ENCODE measurements at places on chromosomes 4 and X.

DNA sequence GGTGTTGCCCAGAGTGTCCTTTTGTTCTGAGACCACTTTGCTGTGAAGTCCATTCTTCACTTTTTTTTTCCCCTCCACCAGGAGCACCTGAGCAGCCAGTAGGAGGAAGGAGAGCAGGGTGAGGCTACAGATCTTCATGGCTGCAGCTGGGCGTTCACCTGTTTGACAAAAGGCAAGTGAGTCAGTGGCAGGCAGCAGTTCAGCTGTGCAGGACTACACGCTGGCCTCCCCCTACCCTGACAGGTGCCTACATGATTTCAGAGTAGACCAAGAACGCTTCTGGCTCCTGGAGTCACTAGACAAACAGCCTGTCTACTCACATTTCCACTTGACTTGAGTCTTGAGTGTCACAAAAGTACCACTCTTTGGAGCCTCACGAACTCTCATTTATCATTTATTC, 2.0 kb downstream of the FGFBP1 start:
- no peak for DNase-seq

GRCh38 chrX:149962859-149963757, 24.8 kb upstream of the EOLA2 start:
- peak; percentile 33 for DNase-seq

- DNase-seq: no peak
These were observed 329.7 kb upstream of the F9 start for GRCh38 chrX:139200793-139201192.

- DNase-seq: no peak
These were observed 95.8 kb downstream of the ATXN3L start for GRCh38 chrX:13223868-13224567.

DNA sequence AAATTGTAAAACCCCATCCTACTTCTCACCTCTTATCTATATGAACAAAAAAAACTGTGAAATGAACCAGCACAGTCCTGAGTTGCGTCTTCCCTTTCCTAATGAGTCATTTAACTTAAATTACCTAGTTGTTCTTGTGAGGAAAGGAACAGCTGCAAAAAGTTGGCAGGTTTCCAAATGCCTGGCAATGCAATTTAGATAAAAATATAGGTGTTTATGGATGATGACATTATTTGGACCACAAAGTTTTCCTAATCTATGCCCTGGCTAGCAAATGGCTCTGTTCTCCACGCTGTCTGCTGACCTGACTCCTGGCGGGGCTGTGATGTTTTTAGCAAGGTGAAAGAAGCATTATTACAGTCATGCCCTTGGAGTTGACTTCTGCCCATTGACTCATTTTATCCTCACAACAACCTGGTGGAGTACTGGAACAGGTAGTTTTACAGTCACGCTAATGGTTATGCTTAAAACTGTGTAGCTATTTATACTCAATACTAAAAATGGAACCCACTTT, 29.8 kb upstream of the RELL1 start:
- peak; percentile 1 for DNase-seq

- DNase-seq: no peak
These were observed 13.7 kb upstream of the TMPRSS11E start for GRCh38 chr4:68433582-68433981.

GRCh38 chr4:25805255-25805860, 57.4 kb downstream of the SEL1L3 start:
- no peak for DNase-seq

DNA sequence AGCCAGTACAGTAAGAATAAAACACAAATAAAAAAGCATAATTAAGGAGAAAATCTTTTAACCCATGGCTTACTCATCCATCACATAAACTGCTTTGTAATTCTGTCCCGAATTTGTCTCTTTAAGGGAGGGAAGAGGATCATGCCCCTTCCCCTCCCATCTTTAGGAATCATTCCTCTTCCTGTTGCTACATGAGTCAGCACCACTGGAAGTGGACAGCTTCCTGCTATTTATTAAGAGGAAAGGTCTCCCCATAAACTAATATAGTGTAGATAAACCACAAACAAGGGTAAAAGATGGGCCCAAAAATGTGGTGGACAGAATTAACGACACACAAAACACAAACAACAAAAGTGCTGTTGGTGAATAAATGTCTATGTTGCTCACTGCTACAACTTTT, 75.8 kb downstream of the PPP3CA start:
- no peak for DNase-seq

- DNase-seq: peak; percentile 17
These were observed 56.7 kb upstream of the COL25A1 start for GRCh38 chr4:109359040-109359646.

- no peak for DNase-seq
These were observed 348.5 kb upstream of the INTU start for GRCh38 chr4:127284236-127284635.

- DNase-seq: peak; percentile 38
These were observed 126.0 kb upstream of the ENPP6 start for GRCh38 chr4:184343502-184344177.

DNA sequence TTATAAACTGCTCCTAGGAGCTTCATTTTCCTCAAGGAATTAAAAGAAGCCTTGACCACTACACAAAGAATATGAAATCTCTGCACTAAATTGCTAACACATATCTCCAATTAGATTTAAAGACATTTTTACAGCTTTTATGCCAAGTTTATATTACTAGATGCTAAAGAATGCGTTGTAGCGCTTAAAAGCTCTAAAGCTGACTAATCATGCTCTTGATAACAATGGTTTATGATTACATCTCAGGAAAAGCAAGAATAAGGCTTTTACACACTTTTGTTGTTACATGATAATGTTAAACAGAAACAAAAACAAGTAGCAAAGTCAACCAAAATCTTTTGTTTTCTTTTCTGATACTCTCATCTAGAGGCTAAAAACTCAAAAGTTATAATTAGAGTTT, 44.7 kb downstream of the SLC10A7 start:
- DNase-seq: no peak

DNA sequence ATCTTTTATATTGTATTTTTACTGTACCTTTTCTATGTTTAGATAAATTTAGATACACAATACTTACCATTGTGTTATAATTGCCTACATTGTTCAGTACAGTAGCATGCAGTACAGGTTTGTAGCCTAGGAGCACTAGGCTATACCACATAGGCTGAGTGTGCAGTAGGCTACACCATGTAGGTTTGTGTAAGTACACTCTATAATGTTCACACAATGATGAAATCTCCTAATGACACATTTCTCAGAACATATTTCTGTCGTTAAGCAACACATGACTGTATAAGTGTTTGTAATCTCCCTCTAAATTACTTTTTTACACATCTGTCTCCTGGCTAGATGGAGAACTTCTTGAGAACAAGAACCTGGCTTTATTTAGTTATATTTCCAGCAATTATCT, 40.3 kb downstream of the UCHL1 start:
- DNase-seq: no peak

DNA sequence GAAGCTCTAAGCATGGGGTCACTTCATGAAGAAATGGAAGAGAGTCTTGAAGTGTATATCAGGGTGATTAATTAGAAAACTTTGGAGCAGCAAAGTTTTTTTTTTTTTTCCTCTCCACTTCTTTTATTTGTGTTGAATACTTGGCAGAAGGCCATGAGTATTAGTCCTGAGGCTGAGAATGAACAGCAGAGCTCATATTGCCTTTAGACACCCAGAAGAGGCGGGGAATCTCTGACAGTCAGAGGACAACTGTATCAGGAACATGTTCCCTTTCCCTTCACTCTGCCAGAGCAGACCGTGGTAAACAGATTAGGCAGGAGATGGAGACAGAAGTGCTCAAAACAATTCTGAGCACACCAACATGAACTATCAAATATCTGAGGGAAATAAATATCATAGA, 300.9 kb downstream of the FAM47A start:
- no peak for DNase-seq

- DNase-seq: no peak
These were observed 22.1 kb upstream of the NDNF start for GRCh38 chr4:121094297-121094966.

GRCh38 chr4:87035881-87036509, 101.2 kb downstream of the AFF1 start:
- no peak for DNase-seq

GRCh38 chr4:40800064-40800463, 50.3 kb downstream of the NSUN7 start:
- DNase-seq: no peak

GRCh38 chr4:181219783-181220416, 1023.3 kb upstream of the TENM3 start:
- no peak for DNase-seq

GRCh38 chrX:41556958-41557357, 109.8 kb downstream of the NYX start:
- no peak for DNase-seq

DNA sequence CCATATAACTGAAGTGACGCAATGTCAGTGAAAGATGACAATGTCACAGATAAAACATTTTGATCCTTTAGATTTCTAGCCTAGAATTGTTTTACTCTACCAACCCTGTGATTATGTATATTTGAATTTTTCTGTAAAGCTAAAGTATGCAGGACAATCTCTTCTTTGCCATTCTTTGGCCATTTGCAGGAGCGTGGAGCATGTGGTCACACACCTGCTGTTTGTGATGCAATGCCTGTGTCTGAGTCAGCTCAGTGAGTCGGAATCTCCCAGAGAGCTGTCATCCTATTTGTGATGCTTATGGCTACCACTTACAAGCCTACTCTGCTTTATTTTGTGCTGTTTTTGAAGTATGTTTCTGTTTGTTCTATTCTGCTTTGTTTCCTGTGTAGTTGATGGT, 214.5 kb downstream of the NAF1 start:
- no peak for DNase-seq

- DNase-seq: no peak
These were observed 73.1 kb downstream of the PHEX start for GRCh38 chrX:22105231-22105630.

GRCh38 chrX:28969126-28969525, 381.9 kb downstream of the IL1RAPL1 start:
- DNase-seq: no peak

- DNase-seq: peak; percentile 8
These were observed 26.4 kb downstream of the KIAA1210 start for GRCh38 chrX:119101168-119101567.

DNA sequence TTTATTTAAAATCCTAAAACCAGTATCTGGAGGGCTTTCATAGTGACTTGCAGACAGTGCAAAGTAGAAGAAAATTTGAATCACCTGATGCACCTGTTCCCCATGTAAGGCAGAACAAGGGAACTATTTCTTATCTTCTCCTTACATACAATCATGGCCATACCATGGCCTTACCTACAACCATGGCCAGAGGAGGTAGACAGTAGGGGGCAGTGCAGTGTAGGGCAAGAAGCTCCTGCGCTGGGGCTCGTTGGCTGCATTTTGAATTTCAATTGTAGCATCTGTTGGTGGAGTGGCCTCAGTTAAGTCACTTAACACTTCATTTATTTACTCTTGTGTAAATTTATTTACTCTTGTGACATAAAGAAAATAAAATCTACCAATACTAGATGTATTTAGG, 33.0 kb downstream of the GALNTL6 start:
- no peak for DNase-seq

- DNase-seq: no peak
These were observed 9.1 kb downstream of the RPGR start for GRCh38 chrX:38318196-38318595.

DNA sequence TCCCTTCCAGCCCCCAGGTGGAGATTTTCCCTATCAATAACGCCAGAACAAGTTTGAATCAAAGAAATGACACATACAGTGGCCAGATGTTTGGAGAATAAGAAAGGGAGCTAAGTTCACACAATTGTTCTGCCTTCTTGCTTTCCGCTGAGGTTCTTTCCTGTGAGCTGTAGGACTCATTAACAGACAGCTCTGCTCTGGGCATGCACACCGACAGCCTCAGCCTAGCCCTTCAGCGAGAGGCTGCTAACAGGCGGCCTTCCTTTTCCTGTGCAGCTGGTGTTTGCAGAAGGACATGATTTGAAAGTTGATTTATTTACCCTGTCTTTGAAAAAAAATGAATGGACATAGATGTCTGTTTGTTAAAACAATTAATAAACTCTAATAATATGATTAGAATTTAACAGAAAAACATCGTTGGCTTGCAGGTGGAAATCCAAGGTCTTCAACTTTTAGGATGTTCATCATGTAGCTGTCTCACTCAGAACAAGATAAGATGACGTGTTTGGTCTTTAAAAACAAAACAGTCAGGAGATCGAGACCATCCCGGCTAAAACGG, 183.3 kb downstream of the KDR start:
- peak; percentile 27 for DNase-seq

DNA sequence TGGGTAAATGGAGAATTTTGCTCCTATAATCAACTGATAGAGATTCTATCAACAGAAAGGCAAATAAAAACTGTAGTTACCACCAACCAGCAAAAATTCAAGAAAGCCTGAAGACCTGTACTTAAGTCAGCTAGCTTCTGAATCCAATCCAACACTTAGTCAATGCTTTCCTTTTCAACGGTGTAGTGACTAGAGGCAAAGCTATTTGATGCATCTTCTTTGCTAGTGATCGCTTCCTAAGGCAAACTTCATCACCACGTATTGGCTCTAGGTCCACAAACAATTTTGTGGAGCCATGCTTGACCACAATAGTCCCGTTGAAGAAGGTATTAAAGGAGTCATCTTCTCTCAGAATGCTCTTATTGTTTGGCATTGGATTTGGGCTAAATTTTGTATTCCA, 25.0 kb upstream of the UBA6 start:
- no peak for DNase-seq

GRCh38 chrX:68915778-68916177, 87.0 kb downstream of the EFNB1 start:
- no peak for DNase-seq

DNA sequence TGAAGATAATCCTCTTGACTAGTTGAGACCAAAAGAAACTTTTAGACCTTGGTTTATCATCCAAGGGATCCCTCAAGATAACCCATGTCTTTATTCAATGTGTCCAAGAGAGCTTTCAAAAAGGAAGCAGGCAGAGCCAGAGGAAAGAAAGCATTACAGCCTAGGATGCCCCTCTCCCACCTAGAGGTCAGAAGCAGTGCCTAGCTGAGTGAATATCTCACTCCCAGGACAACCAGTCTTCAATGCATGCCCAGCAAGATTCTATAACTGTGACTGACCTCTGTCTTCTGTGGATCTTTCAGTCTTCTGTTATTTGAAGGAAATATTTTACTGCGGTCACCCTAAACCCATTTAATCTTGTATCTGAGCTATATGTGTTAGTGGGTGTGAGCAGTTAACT, 537.2 kb upstream of the CPEB2 start:
- DNase-seq: no peak

DNA sequence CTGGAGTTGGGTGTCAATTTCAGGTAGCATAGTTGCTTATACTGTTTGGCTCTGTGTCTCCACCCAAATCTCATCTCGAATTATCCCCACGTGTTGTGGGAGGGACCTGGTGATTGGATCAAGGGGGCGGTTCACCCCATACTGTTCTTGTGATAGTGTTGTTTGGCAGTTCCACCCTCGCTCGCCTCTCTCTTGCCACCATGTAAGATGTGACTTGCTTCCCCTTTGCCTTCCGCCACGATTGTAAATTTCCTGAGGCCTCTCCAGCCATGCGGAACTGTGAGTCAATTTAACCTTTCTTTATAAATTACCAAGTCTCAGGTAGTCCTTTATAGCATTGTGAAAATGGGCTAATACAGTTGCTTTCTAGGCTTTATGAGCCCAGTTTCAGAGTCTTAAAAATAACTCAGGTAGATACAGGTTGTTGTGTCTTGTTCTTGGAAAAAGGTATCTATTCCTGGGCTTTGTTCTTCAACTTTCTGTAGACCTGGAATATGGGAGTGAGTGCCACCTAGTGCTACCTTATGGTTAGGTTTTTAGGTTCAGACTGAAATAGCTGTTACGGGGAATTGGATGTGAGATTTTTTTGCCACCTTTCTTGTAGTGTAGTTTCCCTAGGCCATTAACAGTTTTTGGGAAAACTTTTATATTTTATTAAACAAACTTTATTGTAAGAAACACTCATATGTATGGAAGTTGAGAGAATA, 15.6 kb downstream of the PGK1 start:
- DNase-seq: no peak
